ENCODE measurements at places on chromosomes 11 and 22. TPM values are rescaled to one million over a fixed set of nuclear protein-coding genes. Genes with fewer than 3 reads are reported as not detected.

The ARVCF gene
- polyA plus RNA-seq = 15.3 TPM

The PNPLA5 gene
- 2.3 TPM for polyA plus RNA-seq

The NEU3 gene
- 2.8 TPM for polyA plus RNA-seq

The OR51M1 gene
- not detected for polyA plus RNA-seq

The AIFM3 gene
- polyA plus RNA-seq = 1.4 TPM

The TREH gene
- 0.36 TPM for polyA plus RNA-seq

The CECR2 gene
- polyA plus RNA-seq = 24.2 TPM

The OR2AG2 gene
- polyA plus RNA-seq = 0.26 TPM

The FOLH1 gene
- 0.32 TPM for polyA plus RNA-seq

The RFPL3 gene
- polyA plus RNA-seq = not detected

The EML3 gene
- 15.4 TPM for polyA plus RNA-seq

The RBMXL2 gene
- polyA plus RNA-seq = not detected

The SYT9 gene
- 0.70 TPM for polyA plus RNA-seq

The LIF gene
- polyA plus RNA-seq = 1.8 TPM

The OR56A1 gene
- 0.10 TPM for polyA plus RNA-seq

The ELMOD1 gene
- polyA plus RNA-seq = 1.6 TPM

The CCDC89 gene
- polyA plus RNA-seq = not detected

The SDHD gene
- 163 TPM for polyA plus RNA-seq

The GGTLC2 gene
- polyA plus RNA-seq = not detected

The CD3E gene
- polyA plus RNA-seq = not detected

The DRD4 gene
- polyA plus RNA-seq = 1.8 TPM

The LDLRAD3 gene
- polyA plus RNA-seq = 8.5 TPM

The TUB gene
- 5.0 TPM for polyA plus RNA-seq

The SCGB1A1 gene
- not detected for polyA plus RNA-seq

The C22orf15 gene
- polyA plus RNA-seq = 10.1 TPM

All from GM23338 (cell line).